Testis (tissue), 5 donors: ENCODE measurements at places on chromosomes 3 and 15. TPM values are rescaled to one million over a fixed set of nuclear protein-coding genes. Genes with fewer than 3 reads are reported as not detected.

The GXYLT2 gene
- 9.7 TPM for polyA plus RNA-seq

The ATP8B4 gene
- 2.5 TPM for polyA plus RNA-seq

The KBTBD12 gene
- polyA plus RNA-seq = 2.7 TPM

The CD80 gene
- 0.42 TPM for polyA plus RNA-seq

The SYNPR gene
- polyA plus RNA-seq = not detected

The CPEB1 gene
- 60.8 TPM for polyA plus RNA-seq

The LRRC57 gene
- polyA plus RNA-seq = 15.5 TPM

The OPA1 gene
- polyA plus RNA-seq = 21.0 TPM

The ZNF774 gene
- polyA plus RNA-seq = 5.6 TPM

The RPP14 gene
- 18.4 TPM for polyA plus RNA-seq

The SLC22A13 gene
- polyA plus RNA-seq = 1.1 TPM

The RPUSD2 gene
- 9.0 TPM for polyA plus RNA-seq

The LRRC15 gene
- 0.75 TPM for polyA plus RNA-seq

The NRG4 gene
- polyA plus RNA-seq = 21.2 TPM

The SCAANT1 gene
- 4.4 TPM for polyA plus RNA-seq

The PPP4R2 gene
- polyA plus RNA-seq = 38.1 TPM

The KY gene
- polyA plus RNA-seq = 2.4 TPM

The MESP2 gene
- 1.3 TPM for polyA plus RNA-seq

The GALNT15 gene
- 16.5 TPM for polyA plus RNA-seq

The SPRED1 gene
- polyA plus RNA-seq = 9.3 TPM

The CCR9 gene
- polyA plus RNA-seq = 0.25 TPM

The SPATA12 gene
- 32.0 TPM for polyA plus RNA-seq
